ENCODE measurements at places on chromosomes 7 and 10. TPM values are rescaled to one million over a fixed set of nuclear protein-coding genes. Genes with fewer than 3 reads are reported as not detected.

Gene NPC1L1
- not detected for total RNA-seq

Gene LMBR1
- 55.8 TPM for total RNA-seq

Gene PAX4
- not detected for total RNA-seq

Gene ANKRD61
- total RNA-seq, result not detected

- DNase-seq, result no peak
Measured at GRCh38 chr7:105623378-105623777, 42.1 kb upstream of the EFCAB10 start.

DNA sequence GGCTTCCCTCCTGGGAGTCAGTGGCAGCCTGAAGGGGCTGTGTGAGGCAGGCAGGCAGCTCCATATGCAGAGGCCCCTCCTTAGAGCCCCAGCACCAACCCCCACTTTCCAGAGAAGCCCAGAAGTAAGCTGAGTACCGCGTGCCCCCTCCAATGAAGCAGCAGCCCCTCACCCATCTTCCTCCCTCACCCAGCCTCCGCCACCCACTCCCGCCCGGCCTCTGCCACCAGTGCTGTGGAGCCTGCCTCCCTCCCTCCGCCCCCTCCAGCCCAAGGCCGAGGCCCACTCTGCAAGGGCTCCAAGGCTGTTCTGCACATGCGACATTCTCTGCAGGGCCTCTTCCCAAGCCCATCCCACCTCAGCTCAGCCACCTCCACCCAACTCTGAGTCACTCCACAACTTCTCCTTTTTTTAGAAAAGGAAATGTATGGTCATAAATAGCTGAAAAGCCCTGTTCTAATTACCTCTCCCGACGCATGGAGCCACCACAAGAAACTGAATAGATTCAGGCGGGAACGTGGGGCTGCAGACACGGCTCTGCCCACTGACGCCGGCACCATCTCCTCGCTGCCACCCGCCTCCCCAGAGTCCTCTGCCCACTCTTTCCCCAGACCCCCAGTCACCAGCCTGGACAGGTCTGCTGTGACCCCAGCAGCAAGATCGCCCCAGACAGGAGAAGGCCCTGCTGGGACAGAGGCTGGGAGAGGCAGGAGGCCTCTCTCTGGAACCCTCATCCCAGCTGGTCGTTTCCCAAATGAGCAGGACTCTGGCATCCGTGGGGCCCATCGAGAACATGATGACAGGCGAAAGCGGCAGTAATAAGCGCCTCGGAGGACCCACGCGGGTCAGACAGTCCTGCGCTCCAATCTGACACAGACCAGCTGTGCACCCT lies 213.9 kb downstream of the MAD1L1 start:
- no peak for DNase-seq

DNA sequence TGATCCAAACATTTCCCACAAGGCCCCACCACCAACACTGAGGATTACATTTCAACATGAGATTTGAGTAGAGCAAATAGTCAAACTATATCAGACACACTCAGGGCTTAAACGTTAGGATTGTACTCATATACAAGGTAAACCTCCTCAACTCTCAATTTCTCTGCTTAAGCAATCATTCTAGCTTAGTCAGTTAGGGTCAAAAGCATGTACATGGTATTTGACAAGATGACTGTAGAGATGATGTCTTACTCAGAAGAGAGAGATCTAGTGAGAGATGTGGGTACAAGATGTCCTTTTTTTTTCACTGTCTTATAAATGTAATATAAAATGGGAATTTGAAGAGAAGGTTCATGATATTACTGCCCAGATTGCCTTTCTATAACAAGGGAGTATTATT lies 270.1 kb downstream of the PRKG1 start:
- DNase-seq, result no peak

DNA sequence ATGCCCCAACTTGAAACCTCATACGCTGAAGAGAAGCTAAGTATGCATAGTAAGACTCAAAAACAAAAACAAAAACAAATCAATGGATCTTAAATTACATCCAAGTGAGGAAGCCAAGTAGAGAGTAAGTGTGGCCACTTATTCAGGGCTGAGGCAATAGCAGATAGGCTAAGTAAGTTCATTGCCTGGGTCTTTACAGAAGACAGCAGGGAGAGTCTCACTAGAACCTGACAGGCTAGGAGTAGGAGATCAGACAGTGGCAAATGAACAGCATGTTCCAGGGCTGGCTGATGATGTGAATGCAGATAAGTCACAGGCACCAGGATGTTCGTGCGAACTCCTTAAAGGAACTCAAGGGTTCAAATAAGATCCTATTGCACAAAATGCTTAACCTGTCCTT lies 568.6 kb downstream of the KCNMA1 start:
- peak; percentile 34 for DNase-seq

DNA sequence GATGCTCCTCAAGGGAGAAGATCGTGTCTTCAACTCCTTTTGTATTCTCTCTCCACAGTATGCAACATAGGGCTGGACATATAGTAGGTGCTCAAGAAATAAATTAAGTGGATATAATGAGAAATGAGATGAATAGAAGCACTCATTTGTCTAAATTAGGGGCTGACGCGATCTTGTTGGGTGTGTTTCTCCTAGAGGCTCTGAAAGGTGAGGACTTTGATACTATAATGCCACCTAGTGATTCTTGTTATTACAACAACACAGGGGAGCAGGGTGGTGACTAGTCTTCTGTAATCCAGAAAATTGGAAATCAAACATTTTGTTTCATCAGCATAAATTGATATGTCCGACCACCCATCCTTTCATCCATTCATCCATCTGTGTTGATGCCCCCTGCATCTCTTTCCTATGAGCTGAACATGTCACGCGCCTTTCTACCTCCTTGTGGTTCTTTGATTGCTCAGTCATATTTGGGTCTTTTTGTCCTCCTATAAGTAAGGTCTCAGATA lies 3.5 kb upstream of the CFAP58 start:
- DNase-seq, result no peak

- no peak for DNase-seq
Measured at GRCh38 chr7:76246804-76247389, 45.2 kb downstream of the SRRM3 start.

DNA sequence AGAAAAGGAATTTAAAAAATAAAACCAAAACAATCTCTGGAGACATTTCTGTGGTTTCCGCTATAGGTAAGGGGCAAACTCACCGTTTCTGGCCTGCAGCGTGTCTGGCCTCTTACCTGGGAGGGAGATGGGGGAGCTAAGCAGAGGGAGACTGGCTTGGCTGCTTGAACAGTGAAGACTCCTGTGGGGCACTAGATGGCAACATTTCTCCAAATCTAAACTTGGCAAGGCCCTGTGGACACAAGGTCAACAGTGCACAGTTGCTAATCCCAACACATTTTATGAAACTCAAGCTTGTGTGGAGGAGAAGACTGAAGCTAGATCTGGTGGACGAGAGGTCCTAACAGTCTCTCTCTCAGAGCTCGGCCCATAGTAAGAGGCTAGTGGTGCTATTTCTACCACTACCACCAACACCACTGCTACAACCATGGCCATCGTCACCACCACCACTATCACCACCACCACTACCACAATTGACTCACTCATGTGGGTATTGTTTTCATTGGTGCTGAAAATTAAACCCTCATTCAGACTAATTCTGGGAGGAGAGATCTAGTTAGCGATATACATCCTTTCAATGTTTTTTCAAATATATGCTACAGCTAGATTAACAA lies 28.4 kb upstream of the CDHR3 start:
- DNase-seq, result no peak
